ENCODE measurements at places on chromosomes 5 and 9.
A peak's percentile ranks its signal among the peaks of the same experiment; 100 is the strongest.

- DNase-seq = peak; percentile 28
These were observed 324.9 kb upstream of the IRX4 start for GRCh38 chr5:2207416-2208238.

- no peak for DNase-seq
These were observed 15.7 kb downstream of the CDC14B start for GRCh38 chr9:96604004-96604319.

GRCh38 chr5:173144200-173145176 lies at the start of gene BNIP1:
TSS of gene BNIP1 (plus strand) at chr5:173144531. CDS start at chr5:173144546, 15 bp downstream.
- peak; percentile 94 for DNase-seq

DNA sequence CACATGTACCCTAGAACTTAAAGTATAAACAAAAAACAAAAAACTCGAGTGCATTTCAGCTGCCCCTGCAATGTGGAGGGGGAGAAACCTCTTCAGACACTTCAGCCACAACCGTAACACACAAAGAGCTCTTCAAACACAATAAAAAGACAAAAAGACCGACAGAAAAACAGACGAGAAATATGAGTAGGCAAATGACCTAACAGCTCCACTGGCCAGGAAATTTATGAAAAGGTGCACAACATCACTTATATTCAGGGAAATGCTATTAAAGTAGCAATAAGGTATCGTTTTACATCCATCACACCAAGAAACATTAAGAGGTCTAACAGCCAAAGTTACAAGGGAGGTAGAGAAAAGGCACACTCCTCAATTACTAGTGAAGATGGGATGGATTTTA lies 6.2 kb downstream of the ZBED3 start:
- DNase-seq = no peak

DNA sequence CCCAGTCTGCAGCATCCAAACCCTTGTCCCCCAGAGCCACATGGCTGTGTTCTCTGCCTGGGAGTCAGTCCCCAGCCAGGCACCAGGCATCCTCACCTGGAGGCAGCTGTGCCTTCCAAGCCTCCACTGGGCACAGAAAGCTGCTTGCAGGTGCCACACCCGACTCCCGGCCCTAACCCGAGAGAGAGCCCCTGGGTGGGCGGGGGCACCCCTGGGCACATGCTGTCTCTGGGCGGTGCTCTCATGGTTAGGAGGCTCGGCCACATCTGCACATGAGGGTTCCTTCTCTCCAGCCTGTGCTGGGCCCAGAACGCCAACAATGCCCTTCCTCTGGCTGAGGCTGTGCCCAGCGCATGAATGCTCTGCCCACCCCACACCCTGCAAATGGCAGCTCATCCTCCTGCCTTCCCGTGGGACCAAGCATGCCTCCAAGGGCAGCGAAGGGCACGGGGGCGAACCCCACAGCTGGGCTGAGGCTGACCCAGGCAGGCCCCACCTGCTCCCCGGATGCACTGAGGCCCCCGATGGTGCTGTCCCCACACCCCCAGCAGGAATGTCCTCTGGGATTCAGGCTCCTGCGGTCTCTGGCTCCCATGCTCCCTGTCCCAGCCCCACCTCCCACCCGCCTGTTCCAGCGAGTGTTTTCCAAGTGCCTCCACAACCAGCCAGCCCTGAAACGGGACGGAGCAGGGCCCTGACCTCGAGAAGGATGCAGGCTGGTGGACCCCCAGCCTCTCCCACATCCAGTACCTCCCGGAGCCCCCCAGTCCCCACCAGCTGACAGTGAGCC lies 22.5 kb upstream of the CAMSAP1 start:
- no peak for DNase-seq

DNA sequence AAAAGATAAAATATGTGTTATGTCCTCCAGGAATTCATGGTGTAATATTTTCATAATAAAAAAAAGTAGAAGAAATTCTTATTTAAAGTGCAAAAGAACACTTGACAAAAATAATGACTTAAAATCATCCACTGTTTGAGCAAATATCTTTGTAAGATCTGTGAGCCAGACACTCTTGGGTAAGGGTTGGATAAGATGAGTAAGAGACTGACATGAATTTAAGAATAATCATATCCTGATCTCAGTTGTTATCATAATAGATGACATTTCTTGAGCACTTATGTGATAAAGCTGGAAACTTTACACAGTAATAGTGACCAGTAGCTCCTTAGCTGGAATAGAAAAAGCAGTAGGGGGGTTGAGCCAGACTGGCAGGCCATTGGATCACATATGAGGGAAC lies 40.0 kb upstream of the ADRB2 start:
- no peak for DNase-seq

GRCh38 chr9:92189782-92190535 lies 74.7 kb upstream of the SPTLC1 start:
- no peak for DNase-seq

DNA sequence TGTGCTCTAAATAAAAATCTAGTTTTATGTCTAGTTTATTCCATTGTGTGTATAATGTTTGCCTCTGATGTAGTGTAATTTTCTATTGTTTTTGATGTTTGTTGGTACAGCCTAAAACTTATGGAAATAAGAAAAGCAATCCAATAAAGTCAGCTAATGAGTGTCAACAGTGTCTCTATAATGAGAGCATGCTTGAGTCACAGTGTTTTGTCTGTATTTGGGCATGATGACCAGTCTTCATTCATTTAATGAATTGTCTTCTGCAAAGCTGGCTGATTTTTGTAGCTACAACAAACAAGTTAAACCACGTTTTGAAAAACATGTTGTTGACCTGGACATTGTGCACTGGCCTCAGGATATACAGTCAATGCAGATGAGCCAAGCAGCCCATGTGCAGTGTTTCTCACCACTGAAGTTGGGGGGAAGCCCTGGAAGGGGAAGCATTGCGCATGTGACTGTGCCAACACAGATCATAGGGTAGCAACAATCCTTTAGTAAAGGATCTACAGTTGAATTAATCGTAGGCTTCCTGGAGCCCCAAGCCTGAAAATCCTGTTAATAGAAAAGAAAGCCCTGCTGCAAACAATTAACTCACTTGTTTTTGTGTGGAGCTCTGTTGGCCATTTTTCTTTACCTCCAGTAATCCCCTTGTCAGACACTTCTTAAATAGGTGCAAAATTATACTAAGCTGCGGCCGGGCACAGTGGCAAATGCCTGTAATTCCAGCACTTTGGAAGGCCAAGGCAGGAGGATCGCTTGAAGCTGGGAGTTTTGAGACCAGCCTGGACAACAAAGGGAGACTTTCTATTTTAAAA lies 88.0 kb downstream of the INIP start:
- DNase-seq = no peak

DNA sequence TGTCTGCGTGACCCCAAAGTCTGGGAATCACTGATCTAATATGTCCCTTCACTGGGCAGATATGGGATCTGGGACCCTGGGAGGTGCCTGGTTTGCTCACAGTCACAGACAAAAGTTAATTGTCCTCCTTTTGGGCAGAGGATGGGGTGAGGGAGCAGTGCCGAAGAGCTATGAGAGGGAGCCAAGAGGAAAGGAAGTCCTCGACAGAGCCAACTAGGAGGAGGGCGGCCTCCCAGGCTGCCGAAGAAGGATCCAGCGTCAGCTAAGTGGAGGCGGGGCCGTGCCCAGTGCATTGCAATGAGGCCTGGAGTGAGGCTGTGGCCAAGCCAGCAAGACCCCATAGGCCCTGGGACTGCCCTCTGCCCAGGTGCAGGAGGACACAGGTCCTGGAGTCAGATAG lies 11.4 kb downstream of the AIF1L start:
- no peak for DNase-seq

DNA sequence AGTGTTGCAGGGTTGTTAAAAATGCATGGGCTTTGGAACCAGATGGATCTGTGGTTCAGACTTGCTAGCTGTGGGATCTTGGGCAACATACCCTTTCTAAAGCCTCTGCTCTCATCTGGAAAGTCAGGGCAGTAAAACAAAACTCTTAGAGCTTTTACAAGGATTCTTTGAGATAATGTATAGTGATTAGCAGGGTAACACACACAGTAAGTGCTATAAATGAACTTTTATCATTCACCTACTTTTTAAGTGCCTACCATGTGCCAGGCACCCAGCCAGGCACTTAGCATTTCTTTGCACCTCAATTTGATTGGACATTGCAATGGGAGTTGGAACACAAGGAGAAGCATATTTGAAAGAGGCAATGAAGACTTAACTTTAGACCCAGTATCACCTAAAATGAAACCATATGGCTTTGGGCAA lies 208.6 kb upstream of the PAPPA start:
- no peak for DNase-seq

- DNase-seq = no peak
These were observed 43.9 kb downstream of the USP20 start for GRCh38 chr9:129879103-129879699.

DNA sequence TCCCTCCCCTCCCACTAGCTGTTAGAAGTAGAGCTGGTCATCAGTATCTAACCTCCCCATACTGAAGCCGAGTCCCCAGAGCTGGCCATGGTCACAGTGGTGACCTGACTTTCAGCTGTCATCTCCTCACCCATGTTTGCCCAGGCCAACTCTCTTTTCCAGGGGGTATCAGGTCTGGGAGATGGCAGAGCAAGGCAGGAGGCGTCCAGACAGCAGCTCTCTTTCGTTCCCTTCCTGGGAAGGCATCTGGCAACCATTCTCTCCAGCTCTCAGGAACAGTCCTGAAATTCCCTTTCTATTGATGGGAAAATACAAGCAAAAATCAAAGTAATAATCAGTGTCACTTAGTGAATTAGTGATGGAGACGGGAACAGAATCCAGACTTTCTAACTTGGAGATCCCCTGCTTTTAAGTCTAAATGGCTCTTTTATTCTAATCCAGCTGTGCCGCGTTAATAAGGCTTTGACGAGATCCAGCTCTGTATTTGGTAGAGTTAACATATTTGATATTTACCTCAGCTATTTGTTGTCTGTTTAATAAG lies 21.3 kb upstream of the AOPEP start:
- DNase-seq = no peak

- no peak for DNase-seq
These were observed 26.4 kb downstream of the TDRD7 start for GRCh38 chr9:97438257-97438656.
